ENCODE measurements at places on chromosomes 4 and X.
A peak's percentile ranks its signal among the peaks of the same experiment; 100 is the strongest.

- DNase-seq = no peak
These were observed 7.8 kb downstream of the TIGD2 start for GRCh38 chr4:89119166-89119565.

DNA sequence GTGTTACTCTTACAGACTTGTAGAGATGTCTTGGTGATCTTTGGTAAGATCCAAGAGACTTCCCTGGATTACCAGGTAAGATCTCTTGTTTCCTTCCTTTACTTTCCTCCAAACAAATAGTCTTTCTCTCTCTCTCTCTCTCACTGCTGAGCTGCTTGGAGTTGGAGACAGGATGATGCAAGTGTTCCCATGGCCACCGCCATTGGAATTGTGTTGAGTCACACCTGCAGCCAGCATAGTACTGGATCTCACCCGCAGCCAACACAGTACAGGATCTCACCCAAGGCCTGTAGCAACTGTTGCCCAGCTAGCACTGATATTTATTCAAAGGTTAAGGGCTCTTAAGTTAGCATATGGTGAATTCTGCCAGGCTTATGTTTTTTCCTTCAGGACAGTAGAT, 1080.9 kb downstream of the FAT4 start:
- no peak for DNase-seq

DNA sequence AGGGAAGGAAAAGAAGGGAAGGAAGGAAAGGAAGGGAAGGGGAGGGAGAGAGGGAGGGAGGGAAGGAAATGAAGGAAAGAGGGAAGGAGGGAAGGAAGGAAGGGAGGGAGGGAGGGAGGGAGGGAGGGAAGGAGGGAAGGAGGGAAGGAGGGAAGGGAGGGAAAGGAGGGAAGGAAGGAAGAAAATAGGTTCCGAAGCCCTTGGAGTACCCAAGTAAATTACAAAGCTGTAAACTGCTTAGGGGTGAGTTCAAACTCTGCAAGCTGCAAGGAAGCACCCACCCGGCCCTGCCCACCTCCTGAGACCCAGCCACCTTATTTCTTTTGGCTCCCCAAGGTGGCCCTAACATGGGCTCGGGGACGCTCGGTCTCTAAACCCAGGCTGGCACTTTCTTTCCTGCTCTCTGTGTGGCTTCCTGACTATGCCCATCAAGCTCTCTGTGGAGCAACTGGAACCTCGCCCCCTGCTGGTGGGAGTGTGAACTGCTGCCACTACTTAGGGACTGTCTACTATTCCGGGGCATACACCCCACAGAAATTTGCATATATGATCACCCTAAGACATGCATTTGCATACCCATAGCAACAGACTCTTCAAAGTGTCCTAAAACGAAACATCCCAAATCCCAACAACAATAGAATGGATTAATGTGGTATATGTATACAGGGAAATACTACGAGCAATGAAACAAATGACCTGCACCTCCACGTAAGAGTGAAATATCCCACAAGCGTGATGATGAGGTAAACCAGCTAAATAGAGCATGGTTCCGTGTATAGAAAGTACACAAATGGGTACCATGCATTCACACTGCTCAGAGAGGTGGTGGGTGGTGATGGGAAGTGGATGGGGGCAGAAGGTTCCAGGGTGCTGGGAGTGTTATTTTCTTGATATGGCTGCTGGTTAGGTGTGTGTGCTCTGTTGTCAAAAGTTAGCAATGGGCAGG, 151.7 kb upstream of the TBL1X start:
- DNase-seq = no peak

DNA sequence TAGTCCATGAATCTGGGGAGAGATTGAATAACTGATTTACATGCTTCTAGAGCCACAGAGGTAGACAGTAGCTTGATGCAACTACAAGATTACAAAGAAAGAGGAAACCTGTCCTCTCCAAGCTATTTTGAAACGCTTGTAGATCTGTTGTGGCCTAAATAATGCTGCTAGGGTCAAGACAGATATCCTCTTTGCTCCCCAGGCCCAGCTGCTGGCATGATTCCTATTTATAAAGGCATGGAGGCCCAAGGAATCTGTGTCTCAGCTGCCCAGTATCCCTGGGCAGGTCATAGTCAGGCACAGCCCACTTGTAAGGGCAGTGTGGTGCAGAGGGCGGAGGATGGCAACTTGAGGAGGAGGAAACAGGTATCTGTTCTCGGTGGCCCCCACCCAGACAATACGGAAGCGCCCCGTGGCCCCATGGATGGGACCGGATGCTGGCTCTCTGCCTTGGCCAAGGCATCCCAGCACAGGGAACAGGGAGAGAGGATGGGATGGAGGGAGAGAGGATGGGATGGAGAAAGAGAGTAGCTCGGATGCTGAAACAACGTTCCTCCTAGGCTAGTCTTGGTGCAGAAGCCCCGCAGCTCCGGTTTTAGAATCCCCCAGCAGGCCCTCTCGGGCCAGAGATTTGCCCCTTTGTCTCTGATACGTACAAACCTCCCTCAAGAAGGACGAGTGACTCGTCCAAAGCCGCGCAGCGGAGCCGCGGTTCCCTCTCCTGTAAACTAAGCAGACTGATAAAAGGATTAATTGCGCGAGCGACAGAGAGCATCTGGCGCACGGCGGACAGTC, 767 bp upstream of the SMIM20 start:
- peak; percentile 4 for DNase-seq

- no peak for DNase-seq
These were observed 9.9 kb upstream of the PDLIM5 start for GRCh38 chr4:94441838-94442237.

GRCh38 chr4:20954541-20954940, 254.3 kb downstream of the PACRGL start:
- no peak for DNase-seq

GRCh38 chr4:6703786-6704185, 5.9 kb downstream of the MRFAP1L1 start:
- DNase-seq = no peak

- no peak for DNase-seq
These were observed 93.7 kb downstream of the MXRA5 start for GRCh38 chrX:3252744-3253143.

- DNase-seq = no peak
These were observed 604.6 kb downstream of the BCOR start for GRCh38 chrX:39493168-39493567.

GRCh38 chr4:149168645-149169044, 647.0 kb downstream of the IQCM start:
- DNase-seq = no peak

DNA sequence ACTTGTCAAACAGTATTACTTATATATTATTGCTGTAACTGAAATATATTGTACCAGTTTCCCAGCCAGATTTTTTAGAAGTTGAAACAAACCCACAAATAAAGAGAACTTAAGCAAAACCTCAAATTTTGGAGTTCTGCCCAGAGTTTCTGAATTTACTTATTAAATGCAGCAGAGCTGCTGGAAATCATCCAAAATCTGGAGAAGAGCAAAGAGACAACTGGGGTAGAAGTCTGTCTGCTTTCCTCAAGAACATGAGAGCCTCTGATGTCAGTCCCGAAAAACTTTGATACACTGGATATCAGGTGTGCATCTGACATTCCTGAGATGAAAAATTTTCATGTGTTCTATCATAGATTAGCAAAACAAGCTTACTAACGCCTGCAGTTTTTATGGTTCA, 325.9 kb downstream of the NR3C2 start:
- DNase-seq = no peak

- DNase-seq = no peak
These were observed 53.1 kb downstream of the CHM start for GRCh38 chrX:85994228-85994627.

DNA sequence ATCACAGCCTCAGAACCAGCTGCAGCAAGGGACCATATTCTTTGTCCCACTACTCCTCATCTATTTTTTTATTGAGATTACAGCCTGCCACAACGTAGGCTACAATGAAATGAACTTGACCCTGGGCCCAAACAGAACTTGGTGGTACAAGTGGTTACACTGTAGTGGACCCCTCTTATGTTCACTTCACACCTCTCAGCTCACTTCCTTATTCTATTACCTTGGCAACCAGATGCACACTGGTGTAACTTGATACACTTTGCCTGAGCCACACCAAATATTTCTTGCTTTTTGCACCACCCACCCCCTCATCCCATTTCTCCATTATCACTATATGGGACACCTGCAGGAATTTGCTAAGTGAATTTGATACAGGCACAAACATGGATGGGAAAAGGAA, 105.8 kb downstream of the CXCL13 start:
- no peak for DNase-seq

DNA sequence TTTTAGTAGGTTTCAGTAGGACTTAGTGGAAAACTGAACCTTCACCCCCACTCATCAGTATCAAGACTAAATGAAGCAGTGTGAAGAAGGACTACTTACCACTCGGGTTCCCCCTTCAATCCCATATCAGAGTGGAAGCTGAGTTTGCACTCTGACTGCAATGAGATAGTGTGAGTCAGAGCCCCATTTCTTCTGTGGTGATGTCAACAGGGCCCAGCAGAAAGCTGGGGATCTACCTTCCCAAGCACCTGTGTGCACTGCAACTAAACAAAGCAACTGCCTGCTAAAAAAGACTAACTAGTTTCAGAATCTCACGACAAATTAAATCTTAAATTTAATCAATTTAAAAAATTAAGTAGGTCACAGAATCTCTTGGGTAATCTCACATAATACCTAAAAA, 1837.0 kb upstream of the PCDH7 start:
- no peak for DNase-seq

DNA sequence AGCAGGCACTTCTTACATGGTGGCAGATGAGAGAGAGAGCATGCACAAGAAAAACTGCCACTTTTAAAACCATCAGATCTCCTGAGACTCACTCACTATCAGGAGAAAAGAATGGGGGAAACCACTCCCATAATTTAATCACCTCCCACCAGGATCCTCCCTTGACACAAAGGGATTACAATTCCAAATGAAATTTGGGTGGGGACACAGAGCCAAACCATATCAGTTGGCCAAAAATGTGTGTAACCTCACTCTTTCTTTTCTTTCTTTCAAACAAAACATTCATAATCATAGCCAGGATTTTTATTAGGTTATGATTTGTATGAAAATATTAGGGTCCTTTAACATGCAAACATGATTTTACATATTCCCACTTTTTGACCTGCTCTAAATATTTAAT, 222.1 kb downstream of the PCDH18 start:
- no peak for DNase-seq

DNA sequence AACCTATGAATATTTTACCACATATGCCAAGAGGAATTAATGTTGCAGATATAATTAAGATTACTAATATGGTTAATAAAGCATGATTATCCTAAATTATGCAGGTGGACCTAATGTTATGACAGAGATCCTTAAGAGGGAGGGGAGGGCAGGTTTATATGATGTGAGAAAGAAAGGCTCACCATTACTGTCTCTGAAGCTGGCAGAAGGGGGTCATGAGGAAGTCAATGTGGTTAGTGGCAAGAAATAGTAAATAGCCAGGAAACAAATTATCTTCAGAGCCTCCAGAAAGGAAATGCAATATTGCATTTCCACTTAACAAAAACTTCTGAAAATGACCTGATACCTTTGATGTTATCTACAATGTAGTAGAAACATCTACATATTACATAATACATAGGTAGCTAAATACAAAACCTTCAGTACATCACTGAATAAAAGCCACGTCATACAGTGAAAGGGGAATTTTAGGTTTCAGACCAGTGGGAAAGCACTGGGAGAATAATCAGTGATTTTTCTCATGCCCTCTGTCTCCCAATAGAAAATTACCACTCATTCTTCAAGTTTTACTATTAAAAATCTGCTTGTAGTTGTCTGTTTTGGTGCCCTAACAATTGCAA, 609.2 kb downstream of the SPOCK3 start:
- no peak for DNase-seq

DNA sequence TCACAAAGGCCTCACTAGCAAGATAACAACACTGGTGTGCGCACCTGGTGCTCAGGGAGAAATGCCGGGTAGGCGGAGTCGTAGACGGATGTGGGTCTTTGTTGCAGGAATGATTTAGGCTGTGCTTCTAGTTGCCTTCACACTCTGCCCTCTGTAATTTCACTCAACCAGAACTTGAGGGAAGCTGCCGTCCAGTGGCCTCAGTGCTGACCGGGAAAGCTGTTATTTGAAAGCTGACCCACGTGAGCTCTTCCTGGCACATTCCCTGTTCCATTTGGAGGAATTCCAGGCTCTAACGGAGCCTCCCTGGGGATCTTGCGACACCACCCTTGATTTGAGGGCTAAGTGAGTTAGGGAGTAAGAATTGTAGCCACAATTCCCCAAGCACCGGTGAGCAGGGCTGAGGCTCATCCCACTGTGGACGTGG, 15.9 kb downstream of the SH3TC1 start:
- no peak for DNase-seq

GRCh38 chrX:2345562-2345961, 155.2 kb downstream of the DHRSX start:
- DNase-seq = no peak

- DNase-seq = no peak
These were observed 25.8 kb upstream of the PBDC1 start for GRCh38 chrX:76147106-76147505.

DNA sequence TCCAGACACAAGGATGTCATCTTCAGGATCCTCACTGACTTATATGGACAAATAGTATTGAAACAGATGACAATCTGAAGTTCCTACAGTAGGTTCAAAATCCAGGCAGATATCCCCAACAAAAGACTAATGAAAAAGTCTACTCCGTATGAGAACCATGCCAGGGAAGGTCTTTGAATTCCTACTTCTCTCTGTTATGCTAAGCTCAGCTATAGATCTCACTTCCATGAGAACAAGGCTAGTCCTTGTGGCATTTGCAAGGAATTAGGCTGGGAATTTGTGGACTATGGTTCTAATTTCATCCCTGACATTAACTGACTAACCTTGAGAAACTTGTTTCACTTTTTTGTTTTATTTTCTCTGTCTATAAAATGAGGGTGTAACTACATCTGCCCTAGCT, 229.8 kb downstream of the IL1RAPL2 start:
- DNase-seq = no peak

DNA sequence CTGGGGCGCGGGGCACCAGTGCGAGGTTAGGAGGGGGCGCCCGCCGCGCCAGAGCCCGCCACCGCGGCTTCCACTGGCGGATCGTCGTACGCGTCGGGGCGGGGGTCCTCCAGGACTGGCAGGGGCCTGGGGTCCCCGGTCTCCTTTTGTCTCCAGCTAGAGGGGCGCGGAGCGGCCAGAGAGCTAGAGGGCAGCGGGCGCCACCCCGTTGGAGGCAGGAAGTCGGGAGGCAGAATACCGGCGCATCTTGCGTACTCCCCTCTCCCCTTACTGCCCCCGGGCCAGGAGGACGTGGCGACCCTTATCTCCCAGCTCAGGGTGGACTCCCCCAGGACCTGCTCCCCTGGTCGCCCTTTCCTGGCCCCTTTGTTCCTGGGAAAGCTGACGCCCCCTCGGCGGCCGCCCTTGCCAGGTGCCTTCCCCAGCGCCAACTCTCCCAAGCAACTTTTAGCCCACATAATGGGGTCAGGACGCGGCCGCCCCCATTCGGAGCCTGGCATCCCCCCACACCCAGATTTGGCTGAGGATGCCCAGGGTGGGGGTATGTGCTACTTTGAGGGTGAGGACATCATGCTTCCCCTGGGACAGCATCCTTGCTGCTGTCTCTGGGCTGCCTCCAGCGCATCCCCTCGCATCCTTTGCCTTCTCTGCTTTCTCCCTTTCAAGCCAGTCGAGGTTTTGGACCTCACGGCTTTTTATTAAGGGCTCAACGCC, 933 bp downstream of the CNKSR2 start:
- DNase-seq = no peak

GRCh38 chrX:71475785-71476540, 56.9 kb upstream of the OGT start:
- no peak for DNase-seq

Data from LoVo (cell line).